WERI-Rb-1 (cell line): ENCODE measurements at places on chromosomes 4 and X.

DNA sequence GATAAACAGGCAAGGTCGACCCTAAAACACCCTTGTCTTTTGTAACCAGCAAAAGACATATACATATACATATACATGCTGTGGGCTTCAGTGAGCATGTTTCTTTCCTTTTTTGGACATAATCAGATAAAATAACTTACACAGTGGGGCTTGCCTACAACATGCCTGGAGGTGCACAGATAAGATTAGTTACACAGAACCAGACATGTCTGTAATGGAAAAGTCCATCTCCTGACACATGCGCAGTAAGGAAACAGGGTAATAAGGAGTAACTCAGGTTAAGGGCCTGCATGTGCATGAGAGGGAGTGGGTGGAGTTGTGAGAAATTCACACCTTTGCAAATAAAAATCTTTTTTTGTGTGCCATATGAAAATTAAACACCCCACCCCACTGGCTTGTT, 3.4 kb downstream of the UGT2A1 start:
- DNase-seq = no peak

DNA sequence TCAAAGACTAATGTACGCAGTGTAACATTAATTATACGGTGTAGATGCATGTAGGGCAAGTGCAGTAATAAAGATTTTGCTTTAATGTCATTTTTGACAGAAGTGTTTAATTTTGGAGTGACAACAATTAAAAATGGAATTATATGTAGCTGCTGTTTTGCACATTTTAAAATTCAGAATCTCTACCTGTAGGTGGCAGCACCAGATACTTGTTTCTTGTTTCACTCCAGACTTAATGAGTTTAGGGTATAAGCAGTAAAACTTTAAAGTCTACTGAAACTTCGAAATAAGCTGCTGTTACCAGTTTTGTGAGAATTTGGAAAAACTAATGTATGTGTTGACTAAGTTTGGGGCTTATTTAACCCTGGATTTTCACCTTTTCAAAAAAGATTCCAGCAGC, 144.9 kb downstream of the POLA1 start:
- DNase-seq = no peak

DNA sequence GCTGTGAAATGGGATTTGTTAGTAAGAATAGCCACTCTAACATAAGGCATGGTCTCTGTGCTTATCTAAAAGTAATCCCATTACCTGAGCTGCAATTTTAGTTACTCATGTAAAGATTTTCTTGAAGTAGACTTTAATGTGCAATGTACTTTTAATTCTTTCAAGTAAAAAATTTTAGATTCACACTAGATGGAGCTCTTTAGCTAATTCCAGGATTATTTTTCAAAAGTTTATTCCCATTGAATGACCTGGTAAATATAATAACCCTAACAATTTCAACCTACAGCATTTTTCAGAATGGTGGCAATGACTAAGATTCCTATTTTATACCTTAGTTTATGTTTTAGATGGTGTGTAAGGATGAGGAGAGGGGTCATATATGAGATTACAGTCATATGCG, 18.1 kb downstream of the USP38 start:
- no peak for DNase-seq

- DNase-seq = no peak
Observed at GRCh38 chrX:21657318-21658151, 595 bp downstream of the KLHL34 start.

GRCh38 chr4:25484243-25484721, 107.2 kb downstream of the ANAPC4 start:
- peak; percentile 11 for DNase-seq

DNA sequence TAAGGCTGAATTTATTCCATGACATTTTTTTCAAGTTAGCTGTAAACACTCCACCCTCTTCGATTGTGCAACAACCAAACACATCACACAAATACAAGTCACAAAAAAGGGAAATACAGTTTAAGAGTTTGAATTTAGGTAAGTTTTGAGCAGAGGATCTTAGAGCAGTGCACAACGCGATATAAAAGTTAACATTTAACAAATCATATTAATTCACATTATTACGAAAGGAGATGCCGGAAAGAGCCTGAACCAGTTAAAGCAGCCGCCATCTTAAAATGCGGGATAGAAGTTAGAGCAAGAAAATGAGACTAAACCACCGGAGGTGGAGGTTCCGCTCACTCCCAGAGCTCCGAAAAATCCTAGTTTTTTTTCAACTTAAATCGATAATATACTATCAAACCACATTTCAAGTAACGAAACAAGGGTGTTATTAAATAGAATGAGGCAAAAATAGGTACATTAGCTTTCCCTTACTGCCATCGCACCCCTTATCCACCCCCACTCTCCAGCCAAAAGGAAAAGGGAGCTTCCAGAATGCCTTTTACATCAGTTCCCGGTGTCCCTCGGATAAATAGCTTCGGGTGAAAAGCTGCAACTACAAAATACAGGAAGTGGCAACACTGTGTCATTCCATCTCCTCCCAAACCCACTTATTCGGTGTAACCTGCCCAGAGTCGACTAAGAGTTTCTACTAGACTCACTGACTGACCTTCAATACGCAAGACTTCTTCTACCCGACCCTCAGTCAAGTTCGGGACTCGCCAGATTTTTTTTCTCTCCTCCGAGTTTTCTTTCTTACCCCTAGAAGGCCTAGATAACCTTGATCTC, 1.9 kb downstream of the UBE2D3 start:
- no peak for DNase-seq

DNA sequence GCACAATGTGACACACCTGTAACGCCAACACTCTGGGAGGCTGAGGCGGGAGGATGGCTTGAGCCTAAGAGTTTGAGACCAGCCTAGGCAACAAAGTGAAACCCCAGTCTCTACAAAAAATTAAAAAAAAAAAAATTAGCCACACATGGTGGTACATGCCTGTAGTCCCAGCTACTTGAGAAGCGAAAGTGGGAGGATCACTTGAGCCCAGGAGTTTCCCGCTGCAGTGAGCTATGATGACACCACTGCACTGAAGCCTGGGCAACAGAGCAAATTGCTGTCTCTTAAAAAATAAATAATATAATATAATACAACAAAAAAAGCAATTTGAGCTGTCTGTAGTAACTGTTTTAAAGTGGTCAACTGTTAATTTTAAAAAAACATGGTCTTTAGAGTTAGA, 13.2 kb downstream of the SPOCK3 start:
- DNase-seq = no peak

GRCh38 chr4:98663226-98664006, 5.0 kb upstream of the TSPAN5 start:
- no peak for DNase-seq

- DNase-seq = peak; percentile 87
Observed at GRCh38 chr4:181528570-181529184, 714.5 kb upstream of the TENM3 start.

GRCh38 chr4:62003695-62004094, 803.6 kb downstream of the ADGRL3 start:
- DNase-seq = no peak

DNA sequence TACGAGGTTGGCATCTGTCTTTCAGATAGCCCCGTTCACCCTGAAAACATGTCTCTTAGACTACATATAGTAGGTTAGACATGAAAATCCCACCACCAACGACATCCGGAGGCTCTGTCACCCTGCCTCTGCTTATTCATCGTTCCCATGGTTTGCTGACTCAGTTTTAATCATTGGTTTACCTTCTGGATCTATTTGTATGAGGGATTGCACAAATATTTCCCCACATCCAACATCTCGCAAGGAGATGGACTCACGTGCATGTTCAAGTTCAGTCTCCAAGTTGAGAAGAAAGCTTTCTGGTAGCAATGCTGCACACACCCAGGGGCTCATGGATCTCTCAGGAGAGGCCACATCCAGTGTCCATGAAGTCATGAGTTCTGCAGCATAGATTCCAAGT, 10.8 kb downstream of the CETN2 start:
- DNase-seq = no peak

DNA sequence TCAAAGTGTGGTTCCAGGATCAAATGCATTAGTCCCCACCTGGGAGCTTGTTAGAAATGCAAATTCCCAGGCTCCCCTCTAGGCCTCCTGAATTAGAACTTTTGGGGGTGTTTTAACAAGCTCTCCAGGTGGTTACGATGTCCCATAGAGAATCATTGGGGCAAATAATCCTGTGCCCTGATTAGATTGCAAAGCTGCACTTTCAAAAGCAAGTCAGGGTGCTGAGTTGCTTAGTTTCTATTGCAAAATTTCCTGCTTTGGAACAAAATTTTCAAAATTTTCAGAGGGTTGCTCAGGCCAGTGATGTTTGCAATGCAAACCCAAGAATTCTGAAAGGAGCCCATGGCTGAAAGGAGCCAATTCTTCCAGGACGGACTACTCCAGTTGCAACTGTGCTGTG, 71.0 kb downstream of the MGST2 start:
- no peak for DNase-seq

DNA sequence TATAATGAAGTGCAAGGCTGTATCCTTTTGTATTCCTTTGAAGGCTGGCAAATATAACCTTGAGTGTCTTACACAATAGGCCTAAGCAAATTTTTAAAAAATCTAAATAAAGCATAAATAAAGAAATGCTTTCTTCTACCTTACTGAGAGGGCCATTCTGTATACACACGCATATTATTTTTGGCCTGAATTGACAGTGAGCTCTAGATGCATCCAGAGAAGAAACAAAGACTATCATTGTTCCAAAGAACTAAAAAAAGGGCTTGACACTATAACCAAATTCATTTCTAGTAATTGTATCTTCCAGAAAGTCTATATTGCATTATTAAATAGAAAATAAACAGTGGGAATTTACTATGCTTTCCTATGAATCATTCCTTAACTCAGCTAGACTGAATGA, 100.2 kb downstream of the MAGEB17 start:
- DNase-seq = no peak

- DNase-seq = no peak
Observed at GRCh38 chrX:153802513-153803045, 8.1 kb downstream of the SSR4 start.

DNA sequence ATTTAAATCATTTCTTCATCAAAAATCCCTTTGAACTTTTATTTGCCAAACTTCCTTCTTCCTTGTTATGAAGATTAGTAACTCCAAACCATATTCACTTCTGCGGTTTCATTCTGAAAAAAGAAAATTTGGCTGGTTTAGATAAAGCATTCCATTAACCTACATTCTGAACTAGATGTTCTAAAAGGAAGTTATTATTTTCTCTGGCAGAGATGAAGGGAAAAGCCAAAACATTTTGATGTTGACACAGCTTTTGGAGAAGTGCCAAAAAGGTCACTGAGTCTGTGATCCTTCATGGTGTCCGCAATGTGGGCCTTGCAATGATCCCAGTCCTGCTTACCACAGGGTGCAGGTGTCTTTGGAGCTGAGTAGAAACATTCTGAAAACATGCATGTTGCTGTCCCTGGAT, 36.0 kb downstream of the CXCL8 start:
- no peak for DNase-seq

GRCh38 chrX:13937370-13938050, 92.2 kb downstream of the GEMIN8 start:
- DNase-seq = no peak

DNA sequence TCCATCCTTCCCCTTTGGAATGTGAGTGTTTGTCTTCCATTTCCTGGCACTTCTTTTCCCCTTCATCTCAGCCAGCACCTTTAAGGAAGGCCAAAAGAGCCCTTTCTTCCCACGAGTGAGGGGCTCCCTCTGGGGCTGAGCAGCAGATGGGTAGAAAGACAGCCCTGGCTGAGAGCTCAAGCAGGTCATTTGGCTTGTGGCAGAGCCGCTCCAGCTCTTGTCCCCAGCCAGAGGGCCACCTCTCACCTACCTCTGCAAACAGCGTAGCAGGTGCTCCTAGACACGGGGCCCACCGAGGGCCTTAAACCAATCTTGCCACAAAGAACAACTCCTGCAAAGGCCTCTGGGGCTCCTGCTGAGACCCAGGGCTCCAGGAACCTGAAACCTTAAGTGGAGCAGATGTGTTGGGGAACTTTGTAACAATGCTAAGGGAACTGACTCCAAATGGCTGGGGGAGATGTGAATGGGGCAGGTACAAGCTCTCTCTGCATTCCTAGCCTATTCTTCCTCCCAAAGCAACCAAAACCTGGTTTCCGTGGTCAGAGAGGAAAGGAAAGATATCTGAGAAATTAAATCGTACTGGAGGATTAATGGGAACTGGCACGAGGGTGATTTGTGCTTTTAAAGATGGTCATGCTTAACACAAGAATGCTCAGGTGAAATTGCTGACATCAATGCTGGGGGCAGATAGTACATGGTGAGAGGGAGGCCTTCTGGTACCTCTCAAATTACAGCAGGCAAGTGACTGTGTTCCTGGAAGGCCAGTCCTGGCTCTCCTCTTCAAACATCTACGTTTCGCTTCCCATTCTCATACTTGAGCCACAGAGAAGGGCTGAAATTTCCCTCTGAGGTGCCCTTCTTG, 27.0 kb downstream of the TFDP3 start:
- no peak for DNase-seq

DNA sequence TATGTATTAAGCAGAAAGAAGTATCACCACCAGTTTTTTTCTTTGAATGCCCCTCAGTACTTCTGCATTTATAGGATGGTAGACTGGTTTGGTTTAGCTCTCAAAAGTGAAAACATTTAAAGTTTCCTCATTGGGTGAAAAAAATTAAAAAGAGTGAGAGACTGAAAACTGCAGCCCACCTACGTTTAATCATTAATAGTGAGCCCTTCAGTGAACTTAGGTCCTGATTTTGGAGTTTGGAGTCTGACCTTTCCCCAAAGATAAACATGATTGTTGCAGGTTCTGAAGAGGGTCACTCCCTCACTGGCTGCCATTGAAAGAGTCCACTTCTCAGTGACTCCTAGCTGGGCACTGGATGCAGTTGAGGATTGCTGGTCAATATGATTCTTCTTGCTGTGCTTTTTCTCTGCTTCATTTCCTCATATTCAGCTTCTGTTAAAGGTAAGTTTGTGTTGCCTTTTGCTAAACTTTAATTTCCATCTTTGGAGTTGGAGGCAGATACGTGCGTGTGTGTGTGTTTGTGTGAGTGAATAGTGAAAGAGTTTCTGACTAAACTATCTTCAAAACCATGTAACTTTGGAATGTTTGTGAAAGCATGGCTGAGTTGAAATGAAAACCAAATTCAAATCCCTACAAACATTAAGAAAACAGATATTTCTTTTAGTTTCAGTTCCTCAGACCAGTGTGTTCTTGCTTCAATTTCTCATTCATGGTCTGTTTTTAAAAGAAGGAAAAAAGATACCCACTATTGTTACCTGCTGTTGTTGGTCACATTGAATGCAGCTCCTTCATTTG, at the start of gene MTTP:
Gene MTTP, plus strand, starts transcription at position 295 of the 795 bp plus-strand sequence. Its CDS starts 86 bp downstream, at position 381.
- no peak for DNase-seq

DNA sequence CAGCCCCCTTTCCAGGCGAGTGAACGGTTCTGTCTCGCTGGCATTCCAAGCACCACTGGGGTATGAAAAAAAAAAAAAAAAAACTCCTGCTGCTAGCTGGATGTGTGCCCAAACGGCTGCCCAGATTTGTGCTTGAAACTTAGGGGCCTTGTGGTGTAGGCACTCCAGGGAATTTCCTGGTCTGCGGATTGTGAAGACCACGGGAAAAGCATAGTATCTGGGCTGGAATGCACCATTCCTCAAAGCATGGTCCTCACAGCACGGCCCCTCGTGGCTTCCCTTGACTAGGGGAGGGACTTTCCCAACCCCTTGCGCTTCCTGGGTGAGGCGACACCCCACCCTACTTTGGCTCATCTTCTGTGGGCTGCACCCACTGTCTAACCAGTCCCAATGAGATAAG, 516.8 kb upstream of the FAM241A start:
- no peak for DNase-seq
